Caco-2 (cell line): ENCODE measurements at places on chromosomes 3 and 15.
A peak's percentile ranks its signal among the peaks of the same experiment; 100 is the strongest.

DNA sequence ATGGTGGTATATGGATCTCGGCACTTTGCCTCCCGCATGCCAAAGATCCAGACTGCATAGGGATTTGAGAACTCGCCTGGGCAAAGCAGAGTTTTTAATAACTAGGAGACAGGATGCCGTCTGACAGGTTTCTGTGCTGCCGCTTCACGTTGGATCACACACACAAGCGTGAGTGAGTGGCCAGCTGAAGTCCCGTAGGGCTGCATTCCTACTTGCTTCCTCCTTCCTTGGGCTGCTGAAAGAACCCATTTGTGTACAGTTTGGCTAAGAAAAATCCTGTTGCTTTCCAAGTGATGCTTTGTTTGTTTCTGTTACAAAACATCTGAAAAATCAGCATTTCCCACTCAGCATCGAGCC, 604.3 kb upstream of the CFAP20DC start:
- DNase-seq, result no peak

- DNase-seq, result no peak
These were observed 68.2 kb upstream of the GSK3B start for GRCh38 chr3:120162400-120162799.

- no peak for DNase-seq
These were observed 371.2 kb upstream of the RARB start for GRCh38 chr3:25056803-25057351.

- no peak for DNase-seq
These were observed 47.8 kb upstream of the ZBTB38 start for GRCh38 chr3:141320399-141321108.

- DNase-seq, result no peak
These were observed 3.6 kb downstream of the EHHADH start for GRCh38 chr3:185250247-185250646.

- DNase-seq, result no peak
These were observed 352.8 kb downstream of the LRTM1 start for GRCh38 chr3:54574906-54575617.

DNA sequence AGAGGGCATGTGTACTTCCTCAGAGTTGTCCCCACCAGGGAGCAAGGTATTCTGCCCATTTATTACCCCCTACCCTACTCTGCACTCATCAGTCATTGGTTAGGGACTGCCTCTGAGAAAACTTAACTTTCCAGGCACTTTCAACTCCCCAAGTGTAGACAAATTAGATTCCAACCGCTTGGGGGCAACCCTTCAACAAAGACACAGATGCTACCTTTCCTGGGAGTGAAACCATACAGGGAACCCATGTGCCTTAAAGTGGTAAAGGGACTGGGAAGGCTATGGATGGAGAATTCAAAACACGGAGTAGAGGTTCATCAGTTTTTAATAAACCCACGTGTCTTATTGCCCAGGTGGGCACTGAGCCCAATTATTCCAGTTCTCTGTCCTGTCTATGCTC, 19.4 kb upstream of the UBE2E2 start:
- DNase-seq, result peak; percentile 65

GRCh38 chr15:64633332-64633731, 142.1 kb downstream of the RBPMS2 start:
- DNase-seq, result no peak

GRCh38 chr3:115551016-115551415, 72.3 kb upstream of the GAP43 start:
- no peak for DNase-seq

DNA sequence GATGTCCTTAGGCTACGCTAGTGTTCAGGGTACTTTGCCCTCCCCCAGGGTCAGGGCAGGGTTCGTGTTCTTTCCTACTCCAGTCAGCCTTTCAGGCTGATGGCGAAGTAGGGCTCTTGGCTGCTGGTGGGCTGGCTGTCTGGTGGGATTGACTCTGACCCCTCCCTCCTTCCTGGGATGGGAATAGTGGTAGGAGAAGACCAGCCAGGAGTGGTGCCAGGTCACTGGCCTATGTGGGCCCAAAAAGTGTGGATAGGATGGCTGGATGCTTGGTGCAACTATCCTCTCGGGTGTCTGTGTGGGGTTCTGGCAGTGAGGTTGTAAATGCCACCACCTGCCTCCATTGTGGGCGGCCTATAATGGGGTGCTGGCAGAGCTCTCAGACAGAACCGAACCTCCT, 20.4 kb upstream of the EXOG start:
- no peak for DNase-seq

DNA sequence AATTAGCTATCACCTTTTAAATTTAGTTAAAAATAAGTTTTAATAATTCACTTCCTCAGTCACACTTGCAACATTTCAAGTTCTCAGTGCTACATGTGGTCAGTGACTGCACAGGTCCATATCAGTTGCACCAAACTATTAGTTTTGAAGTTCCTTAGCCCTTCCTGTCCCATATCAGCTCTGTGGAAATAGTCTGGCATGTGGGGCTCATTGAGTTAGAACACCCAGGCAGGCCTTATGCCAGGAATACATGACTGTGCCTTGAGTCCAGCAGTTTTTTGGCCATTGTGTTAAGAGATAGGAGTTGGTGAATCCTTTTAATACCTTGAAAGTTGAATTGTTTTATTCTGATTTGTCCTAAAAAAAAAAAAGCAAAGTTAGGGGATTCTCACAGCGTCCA, 153.7 kb upstream of the BFSP2 start:
- no peak for DNase-seq

GRCh38 chr3:178072391-178073305, 463.6 kb upstream of the KCNMB2 start:
- DNase-seq, result no peak

GRCh38 chr3:113825090-113825489, 13.5 kb upstream of the GRAMD1C start:
- peak; percentile 9 for DNase-seq

GRCh38 chr3:117651246-117651645, 941.7 kb downstream of the TUSC7 start:
- no peak for DNase-seq

- no peak for DNase-seq
These were observed 784 bp downstream of the TTLL3 start for GRCh38 chr3:9810846-9811245.
